GM12864 (cell line): ENCODE measurements at places on chromosomes 2 and 18.
A peak's percentile ranks its signal among the peaks of the same experiment; 100 is the strongest.

DNA sequence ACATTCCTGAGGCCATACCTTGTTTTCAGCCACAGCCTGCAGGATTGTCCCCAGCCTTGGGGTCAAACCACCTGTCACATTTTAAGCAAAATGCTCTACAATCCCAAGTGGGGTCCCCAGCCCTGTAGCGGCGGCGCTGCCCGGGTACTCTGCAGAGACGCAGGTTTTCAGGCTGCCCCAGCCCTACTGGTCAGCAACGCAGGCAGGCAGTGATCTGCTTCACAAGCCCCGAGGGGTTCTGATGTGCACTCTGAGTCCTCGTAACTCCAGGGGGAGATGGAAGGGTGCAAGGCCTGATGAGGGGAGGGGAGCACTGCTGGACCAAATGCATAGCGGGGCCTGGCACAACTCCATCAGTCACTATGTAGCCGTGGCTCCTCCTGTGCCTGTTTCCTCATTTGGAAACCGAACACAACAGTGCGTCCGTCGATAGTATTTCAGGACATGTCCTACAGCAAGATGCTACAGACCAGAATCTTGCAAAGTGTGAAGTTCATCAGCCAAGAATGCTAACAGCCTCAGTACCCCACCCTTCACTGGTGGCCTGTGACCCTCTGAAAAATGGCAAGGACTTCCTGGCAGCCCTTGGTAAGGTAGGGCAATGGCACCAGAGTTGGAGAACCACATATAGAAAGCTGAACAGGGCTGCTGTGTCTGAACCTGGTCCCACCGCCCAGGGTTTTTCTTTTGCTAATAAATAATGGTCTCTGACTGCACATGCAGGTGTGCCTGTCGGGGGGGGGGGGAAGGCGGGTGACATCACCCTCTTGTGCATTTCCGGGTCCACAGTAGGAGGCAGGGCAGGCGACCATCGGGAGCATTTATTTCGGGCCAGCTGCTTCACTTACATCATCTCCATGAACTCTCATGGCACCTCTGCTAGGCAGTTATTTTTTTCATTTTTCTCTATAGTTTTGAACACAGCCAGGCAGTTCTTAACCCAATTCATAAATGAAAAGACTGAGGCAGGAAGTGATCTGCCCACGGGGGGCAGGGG is 50.6 kb upstream of the TFCP2L1 start:
- DNase-seq, result no peak

DNA sequence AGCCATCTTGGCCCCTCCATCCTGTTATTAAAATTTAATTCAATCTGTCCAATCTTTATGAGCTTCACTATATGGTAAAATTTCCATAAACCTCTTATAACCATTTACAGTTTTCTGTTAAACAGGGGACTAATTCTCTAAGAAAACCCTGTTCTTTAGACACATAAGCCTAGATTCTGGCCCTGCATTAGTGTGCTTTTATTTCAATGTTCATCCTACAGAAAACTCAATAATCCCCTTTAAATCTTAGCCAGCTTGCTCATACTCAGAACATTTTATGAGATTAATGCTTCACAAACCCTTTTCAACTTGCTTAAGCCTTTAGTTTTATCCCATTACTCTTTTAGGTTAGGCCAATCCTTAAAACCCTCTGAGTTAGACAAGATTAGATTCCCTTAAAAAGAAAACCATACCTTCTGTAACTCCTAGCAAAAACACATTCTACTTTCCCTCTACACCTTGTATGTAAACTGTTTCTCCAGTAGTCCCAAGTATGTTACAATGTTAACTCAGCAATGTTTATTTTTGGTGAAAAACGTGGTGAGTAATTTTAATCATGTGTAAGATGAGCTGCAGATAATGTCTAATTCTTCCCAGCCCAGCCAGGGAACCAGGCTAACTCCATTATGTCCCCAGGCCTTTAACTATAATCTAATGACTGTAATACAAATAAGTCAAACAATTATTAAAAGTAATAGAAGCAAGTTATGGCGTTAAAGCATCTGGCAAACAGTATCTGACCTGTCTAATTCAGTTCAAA is 1953.4 kb upstream of the LRRTM1 start:
- no peak for DNase-seq

DNA sequence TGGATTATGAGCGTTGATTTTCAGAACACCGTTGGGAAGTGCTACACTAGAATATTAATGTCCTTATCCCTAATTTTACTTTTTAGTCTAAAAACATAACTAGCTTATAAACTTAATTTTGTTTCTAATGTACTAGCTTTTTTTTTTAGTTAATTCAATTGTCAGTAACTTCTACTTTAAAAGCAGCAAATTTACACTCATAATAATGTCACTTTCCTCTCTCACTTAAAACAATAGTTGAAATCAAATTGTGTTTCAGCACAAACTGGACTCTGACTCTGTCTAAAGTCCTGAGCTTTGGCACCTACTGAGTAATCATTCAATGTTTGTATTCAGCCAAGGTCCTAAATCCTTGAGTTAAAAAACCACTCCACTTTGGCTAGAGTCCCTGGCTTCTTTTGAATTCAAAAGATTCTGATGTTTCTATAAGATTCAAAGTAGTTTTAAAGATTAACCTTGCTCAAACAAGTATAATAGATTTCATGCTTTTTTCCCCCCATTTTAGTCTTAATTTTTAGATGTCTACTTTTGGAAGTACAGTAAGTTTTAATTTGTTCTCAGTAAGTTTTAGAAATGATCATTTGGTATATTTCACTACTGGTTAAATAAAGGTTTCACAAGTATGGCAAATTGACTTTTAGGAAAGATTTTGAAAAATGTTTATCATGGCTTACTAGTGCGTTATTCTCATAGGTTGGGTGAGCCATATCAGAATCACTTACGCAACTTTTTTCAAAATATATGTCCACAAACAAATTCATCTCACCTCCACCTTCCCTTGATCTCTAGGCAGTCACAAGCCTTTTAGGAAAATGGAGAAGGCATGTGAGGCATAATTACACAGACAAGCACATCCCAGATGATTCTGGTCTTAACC is 23.4 kb downstream of the CCNYL1 start:
- no peak for DNase-seq

DNA sequence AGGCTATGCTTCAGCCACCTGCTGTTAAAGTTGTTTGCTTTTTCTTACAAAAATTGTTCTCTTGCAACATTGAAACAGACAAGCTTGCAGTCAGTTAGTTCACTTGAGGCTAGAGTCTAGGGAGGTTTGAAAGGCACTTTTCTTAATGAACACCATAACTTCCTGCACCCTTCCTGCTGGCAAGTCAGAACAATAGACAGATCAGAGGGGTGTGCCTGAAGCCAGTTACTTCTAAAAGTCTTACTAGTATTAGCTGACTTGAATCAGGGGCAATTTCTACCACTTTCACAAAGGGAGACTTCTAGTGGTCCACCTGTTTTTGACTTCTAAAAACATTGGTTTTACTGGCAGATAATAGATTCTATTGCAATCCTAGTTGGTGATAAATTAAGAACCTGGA is 367.4 kb upstream of the CDH20 start:
- DNase-seq, result no peak

GRCh38 chr2:225017713-225018112 is 24.6 kb downstream of the DOCK10 start:
- no peak for DNase-seq

- no peak for DNase-seq
Measured at GRCh38 chr18:23032030-23032582, 99.0 kb downstream of the RBBP8 start.

DNA sequence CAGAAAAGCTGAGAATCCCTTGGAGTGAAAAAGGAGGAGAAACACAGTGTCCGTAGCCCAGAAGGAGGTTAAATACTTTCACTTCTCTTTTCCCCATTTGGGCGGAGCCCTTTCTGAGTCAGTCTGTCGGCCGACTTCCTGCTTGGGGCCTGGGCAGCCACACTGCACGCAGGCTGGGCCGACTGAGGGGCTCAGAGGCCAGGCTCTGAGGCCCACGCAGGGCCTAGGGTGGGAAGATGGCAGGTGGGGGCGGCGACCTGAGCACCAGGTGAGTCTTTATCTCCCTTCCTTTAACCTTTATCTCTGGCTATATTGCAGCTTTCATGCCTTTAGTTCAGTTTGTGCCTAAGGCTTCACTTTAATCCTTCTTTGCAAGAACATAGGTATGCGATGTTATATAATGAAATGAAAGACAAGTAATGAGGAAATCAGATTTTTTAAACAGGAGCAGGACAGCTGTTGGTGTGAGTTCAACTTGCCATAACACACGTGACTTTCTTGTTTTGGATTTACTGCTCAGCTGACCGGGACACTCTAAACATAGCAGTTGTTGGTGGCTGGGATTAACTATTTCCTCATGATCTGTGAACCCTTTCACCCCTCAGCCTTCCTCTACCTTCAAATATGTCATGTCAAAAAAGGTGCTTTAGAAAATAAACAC is at the start of gene SP100:
TSS of gene SP100 (plus strand) at position 141 of the 661 bp plus-strand sequence. CDS start at position 237, 96 bp downstream.
- peak; percentile 82 for DNase-seq
